Esophagus muscularis mucosa (tissue), 4 donors: ENCODE measurements at places on chromosomes 2 and 18. TPM values are rescaled to one million over a fixed set of nuclear protein-coding genes. Genes with fewer than 3 reads are reported as not detected.

Gene TIMM21
- total RNA-seq = 45.3 TPM

Gene COL4A3
- total RNA-seq = 5.1 TPM

Gene RGPD3
- total RNA-seq = 0.45 TPM

Gene DES
- 23,535 TPM for total RNA-seq

Gene ZNF396
- total RNA-seq = 0.99 TPM
